ENCODE measurements at places on chromosomes 3 and 15.

GRCh38 chr3:108133858-108134554, 43.2 kb upstream of the CD47 start:
- DNase-seq: no peak

DNA sequence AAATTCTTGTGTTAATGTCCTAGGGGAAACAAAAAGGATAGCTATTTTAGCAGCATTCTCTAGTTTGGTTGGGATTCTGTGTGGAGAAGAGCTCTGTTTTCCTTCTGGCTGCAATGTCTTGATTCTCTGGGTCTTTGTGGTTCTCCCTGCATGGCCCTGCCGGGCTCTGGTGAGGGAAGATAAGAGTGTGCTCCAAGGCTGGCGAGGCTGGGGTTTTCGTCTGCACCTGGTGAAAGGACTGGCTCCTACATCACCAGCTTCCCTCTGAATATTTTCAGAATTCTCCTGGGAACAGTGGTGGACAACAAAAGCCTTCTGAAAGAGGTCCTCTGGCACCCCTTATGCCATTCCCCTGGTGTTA, 38.1 kb upstream of the SFMBT1 start:
- no peak for DNase-seq

GRCh38 chr3:103067963-103068362, 633.1 kb downstream of the ZPLD1 start:
- DNase-seq: no peak

DNA sequence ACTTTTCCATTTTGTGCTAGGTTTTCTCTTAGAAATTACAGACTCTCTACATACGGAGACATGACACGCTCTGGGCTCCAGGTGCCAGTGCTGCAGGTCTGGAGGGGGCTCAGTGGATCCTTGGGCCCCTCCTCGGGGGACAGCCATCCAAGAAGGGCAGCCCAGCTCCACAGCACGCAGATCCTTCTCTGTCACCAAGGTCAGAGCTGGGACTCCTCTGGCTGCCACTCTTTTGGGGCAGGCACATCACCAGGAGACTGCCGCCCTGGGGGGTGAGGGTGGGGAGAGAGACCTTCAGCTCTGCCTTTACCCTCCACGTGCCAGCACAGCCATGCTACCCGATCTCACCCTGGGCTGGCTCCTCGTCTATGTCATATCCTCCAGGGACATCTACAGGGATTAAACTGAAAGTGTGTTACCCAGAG, 65.6 kb downstream of the ATP10A start:
- no peak for DNase-seq

- DNase-seq: no peak
These were observed 901 bp downstream of the ALS2CL start for GRCh38 chr3:46692566-46692990.

- no peak for DNase-seq
These were observed 64.5 kb upstream of the MITF start for GRCh38 chr3:69674752-69675151.

GRCh38 chr3:42544492-42545283, 37.1 kb downstream of the SEC22C start:
- DNase-seq: no peak

DNA sequence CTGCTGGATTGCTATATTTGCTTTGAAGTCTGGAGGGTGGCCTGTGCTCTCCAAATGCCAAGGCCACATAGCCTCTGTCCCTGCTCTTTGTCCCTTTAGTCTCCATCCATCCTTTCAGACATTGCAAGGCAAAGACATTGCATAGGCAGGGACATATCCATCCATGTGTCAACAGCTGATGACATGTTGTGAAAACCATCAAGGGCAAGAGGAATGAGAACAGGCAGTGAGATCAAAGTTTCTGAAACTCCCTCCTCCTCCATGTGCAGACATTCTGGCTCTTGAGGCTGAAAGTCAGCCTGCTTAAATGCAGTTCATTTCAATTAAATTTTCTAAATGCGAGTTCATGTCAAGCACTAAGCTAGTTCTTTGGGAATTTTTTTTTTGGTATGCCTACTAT, 135.2 kb upstream of the CTNNB1 start:
- no peak for DNase-seq
